ENCODE measurements at places on chromosomes 6 and 20. TPM values are rescaled to one million over a fixed set of nuclear protein-coding genes. Genes with fewer than 3 reads are reported as not detected.

SNPH gene
- total RNA-seq: 1.5 TPM

MAS1 gene
- total RNA-seq: not detected

SIRPD gene
- not detected for total RNA-seq

ULBP3 gene
- 0.98 TPM for total RNA-seq

ZSCAN12 gene
- total RNA-seq: 6.9 TPM

CSNK2B gene
- total RNA-seq: 205 TPM

ZNF311 gene
- 0.19 TPM for total RNA-seq

PBOV1 gene
- total RNA-seq: not detected

PRKN gene
- not detected for total RNA-seq

ARMC12 gene
- not detected for total RNA-seq

SERPINB1 gene
- total RNA-seq: 275 TPM

PTCRA gene
- not detected for total RNA-seq

PKHD1 gene
- total RNA-seq: not detected

ASIP gene
- total RNA-seq: not detected

TUBE1 gene
- total RNA-seq: 26.4 TPM

SLC22A16 gene
- total RNA-seq: not detected

ZBTB46 gene
- 1.2 TPM for total RNA-seq

HAO1 gene
- not detected for total RNA-seq

MYCT1 gene
- not detected for total RNA-seq

ALDH8A1 gene
- 3.9 TPM for total RNA-seq

NANP gene
- total RNA-seq: 4.8 TPM

HIVEP2 gene
- 45.7 TPM for total RNA-seq

COL11A2 gene
- total RNA-seq: 1.3 TPM

ZMYND8 gene
- 65.7 TPM for total RNA-seq

AKAP12 gene
- total RNA-seq: not detected

All from natural killer cell treated with Interleukin-12 subunit alpha and Interleukin-12 subunit beta and Interleukin-15 and Interleukin-18, amount 100 ng/mL, for 72 hours (primary cell).